ENCODE measurements at places on chromosomes 6 and 20.

DNA sequence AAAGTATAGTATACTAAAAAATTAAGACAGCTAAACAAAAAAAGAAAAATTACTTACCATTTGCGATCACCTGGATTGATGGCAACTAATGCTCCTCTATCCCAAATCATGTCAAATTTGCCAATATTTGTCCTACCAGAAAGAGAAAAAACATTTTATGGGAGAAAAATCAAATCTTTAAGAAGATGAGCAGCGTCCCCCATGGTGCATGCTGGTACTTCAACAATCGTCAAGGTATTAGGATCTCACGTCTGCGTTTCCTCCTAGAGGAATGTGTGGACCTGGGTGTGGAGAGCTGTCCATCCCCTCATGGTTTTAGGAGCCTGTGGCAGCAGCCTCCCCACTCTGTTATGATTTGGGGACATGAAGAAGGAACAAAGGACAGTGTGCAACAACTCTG lies 16.0 kb downstream of the TPMT start:
- no peak for DNase-seq

- no peak for DNase-seq
Measured at GRCh38 chr6:118306392-118307238, 241.5 kb upstream of the PLN start.

DNA sequence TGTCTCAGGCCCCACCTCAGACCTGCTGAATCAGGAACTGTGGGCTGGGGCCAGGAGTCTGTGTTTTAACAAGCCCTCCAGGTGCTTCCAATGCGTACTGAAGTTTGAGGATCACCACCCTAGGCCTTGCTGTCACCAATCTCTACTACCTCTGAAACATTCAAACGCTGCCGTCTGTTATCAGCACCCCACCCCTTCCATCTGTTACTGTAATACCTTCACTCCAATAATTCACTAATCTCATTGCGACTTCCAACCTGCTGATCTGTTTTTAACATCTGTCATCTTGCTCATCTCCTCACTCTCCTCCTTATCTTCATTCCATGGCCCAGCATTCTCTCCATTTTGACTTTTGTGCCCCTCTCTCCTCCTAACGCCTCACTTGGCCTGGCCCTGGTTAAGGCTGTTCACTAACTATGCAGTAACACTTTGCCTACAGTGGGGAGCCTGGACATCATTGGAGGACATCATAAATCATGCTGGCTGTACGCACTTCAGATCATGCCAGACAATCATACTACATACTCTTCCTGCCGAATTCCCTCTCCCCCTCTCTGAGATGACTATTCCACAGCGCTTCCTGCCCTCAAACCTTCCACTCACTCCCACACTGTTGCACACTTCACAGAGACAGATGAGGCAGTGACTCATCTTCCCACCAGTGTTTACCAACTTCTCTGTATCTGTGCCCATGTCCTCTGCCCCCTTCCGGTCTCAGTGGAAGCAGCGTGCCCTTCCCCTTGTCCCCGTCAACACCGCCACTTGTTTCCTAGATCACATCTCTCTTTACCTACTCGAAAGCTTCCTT lies 3.0 kb upstream of the GUCA1B start:
- DNase-seq, result peak; percentile 8

DNA sequence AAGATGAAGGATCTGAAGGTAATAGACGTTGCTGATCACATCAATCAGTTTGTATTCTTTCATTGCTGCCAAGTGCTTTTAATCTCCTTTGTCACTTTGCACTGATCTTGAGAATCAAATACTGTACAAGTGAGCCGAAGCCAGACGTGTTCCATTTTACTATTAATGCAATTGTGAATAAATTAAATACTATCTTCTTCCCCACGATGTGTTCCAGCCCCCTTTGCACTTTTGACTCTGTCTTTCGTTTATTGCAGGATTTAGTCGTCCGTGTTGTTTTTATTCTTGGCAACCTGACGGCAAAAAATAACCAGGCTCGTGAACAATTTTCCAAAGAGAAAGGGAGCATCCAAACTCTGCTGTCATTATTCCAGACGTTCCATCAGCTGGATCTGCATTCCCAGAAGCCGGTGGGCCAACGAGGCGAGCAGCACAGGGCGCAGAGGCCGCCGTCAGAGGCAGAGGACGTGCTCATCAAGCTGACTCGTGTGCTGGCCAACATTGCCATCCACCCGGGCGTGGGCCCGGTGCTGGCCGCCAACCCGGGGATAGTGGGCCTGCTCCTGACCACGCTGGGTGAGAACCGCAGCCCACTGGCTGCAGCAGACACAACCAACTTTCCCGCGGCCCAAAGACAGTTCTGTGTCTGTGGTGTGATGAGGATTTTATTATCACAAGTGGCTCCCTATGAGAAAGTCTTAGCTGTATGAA lies 104.7 kb downstream of the ARMC2 start:
- DNase-seq, result no peak

DNA sequence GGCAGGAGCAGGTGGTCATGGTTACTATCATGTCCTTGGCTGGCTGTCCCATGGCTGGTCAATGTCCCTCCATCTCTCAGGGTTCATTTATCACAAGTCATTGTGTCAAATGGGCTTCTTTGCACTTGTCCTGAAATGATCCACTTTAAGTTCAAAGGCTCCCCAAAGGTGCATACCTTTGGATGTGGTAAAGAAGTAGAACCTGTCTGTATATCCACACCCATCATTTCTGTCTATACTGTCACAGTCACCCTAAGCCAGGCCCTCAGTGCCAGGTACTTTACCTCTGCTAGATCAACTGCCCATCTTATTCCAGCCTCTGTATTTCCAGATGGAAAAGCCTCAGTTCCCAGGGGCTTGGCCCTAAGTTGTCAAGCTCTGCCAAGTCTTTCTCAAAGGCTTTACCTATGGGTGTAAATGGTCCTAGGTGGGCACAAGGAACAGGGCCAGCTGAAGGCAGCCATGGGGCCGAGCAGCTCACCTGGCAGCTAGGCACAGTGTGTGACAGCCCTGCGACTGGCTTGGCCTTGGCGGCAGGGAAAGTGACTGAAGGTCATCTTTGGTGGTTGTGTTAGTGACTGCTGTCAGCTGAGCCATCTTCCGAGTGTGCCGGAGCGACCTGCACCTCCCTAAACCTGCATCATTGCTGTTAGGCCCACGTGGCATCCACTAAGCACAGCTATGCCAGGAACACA lies 198.4 kb downstream of the SYNDIG1 start:
- DNase-seq, result no peak
